ENCODE measurements at places on chromosomes 5 and 9.
A peak's percentile ranks its signal among the peaks of the same experiment; 100 is the strongest.

- DNase-seq = no peak
Measured at GRCh38 chr5:162209005-162209605, 141.5 kb downstream of the GABRG2 start.

GRCh38 chr9:107707915-107708441 is 218.4 kb upstream of the KLF4 start:
- DNase-seq = no peak

DNA sequence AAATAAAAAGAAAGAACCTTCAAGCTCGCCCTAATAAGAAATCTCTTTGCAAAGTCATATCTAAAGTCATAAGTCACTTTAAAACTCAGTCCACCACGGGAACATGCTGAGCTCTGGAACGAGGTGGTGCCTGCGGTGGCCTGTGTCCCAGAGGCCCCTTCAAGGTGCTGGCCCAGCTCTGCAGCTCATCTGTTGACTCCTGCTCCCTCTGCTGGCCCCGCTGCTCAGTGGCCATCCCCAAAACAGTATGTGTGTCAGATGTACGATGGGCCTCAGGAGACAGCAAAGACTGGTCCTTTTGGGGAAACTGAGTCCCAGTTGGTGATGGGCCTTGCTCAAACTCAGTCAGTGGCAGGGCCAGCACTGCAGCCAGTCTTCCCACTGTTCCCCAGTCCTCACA is 22.8 kb upstream of the FOXB2 start:
- no peak for DNase-seq

DNA sequence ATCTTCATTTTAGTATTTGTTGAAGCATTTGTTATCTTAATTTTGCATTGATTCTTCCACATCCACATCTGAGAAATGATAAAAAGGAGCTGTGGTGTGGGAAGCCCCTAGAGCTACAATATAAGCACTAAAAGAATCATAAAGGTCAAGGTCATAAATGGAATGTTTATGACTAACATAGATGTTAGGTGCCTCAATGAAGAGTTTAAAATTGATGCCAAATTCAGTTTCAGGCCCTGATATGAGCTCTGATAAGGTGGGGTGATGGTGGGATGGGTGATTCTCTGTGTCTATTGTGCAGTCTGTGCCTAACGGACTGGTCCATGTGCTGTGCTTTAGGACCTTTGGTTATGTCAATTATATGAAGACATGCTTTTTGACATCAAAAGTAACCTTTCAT is 61.2 kb upstream of the CAMK4 start:
- no peak for DNase-seq

DNA sequence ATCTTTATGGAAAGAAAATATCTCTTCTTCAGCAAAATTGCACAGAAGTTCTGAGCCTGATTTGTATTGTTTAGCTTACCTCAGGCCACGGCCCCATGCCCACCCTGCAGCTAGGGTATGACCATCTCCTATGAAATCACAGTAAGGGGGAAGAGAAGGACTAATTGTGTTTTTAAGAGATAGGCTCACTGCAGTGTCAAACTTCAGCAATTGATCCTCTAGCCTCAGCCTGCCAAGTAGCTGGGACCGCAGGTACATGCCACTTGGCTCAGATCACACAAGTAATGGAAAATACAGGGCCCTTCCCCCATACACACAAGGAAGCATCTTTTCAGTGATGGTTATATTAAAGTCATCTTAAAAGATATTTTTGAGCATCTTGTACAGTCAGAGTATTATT is 60.0 kb downstream of the DMAC1 start:
- no peak for DNase-seq

- DNase-seq = no peak
Measured at GRCh38 chr9:3746296-3747275, 220.8 kb upstream of the RFX3 start.

DNA sequence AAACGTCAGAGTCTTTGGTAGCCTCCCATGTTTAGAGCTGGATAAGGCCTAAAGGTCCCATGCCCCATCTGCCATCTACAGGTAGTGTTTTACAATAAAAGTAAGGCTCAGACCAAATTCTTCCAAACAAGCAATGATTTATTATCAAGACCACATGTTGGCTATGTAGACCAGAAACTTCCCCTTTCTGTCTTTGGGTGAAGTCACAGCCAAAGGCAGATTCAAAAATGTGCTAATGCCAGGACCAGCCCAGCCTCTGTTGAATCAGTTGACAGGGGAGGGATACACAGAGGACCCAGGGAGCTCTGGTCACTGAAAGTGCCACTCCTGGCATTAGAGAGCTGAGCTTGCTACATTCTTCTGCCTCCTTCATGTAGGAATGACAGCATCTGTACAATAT is 360.8 kb downstream of the NTRK2 start:
- no peak for DNase-seq

DNA sequence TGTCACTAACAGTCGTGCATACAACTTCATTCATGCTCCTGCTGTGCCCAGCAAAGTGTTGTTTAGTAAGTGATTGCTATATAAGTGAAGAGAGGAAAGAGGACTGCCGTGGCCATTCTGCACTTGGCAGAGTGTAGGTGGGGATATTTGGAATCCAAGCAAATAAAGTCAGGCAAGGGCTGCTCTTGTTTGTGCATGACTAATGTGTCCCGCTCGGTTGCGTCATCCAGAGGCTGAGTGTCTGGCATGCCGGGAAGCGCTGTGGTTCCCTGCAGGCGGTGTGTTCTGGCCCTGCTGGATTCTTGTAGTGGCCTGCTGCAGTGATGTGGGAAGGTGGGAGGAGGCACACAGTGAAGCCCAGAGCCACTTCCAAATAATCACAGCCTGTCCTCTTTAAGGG is 136.9 kb upstream of the ANKH start:
- no peak for DNase-seq

DNA sequence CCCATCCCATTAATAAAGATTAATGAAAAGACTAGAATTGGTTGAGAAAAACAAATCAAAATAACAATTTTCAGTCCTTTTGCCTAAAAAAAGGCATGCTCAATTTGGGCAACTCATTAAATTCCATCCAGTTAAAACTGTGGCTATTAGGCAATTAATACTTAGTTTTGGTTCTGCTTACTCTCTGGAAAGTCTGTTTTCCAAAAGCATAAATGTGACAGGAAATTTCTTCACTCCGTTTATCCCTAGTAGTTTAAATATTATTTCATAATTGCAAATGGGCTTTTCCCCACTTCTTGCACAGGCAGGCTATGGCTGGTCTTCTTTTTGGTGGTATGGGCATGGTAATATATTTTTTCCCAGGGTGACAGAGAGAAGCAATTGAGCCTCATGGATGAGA is 373.3 kb upstream of the KLF4 start:
- DNase-seq = no peak

DNA sequence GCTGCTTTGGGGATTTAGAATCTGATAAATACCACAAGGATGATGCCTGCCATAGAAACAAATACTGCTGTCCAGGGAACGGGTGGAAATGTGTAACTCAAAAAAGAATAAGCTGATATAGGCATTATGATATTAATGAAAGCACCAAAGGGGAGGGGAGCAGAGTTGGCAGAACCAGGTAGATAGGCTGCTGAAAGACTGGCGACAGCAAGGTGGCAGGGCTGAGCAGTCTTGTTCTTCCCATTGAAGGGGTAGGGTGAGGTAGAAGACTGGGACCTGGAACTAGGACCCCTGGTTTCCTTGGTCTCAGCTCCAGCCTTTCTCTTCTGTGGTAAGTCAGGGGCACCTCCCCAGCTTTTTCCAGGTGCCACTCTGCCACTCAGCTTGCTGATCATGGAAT is 31.4 kb upstream of the TMOD1 start:
- no peak for DNase-seq

GRCh38 chr9:124017929-124018729 is 6.6 kb downstream of the LHX2 start:
- DNase-seq = no peak

DNA sequence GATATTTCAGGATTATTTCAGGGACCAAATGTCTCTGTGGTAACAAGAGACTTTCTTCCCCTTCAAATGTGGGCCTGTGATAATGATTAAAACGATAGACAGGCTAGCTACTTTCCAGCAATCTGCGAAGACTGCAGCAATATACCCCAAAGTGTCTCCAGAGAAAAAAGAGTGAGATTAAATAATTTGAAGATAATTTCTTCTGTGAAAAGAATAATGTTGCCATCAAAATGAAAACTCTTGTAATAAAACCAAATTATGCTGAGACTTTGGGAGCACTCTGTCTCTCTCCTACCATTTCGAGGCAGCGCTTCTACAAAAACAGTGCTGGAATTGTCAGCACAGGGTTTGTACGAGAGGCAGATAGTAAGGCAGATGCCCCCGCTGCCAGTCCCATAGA is 104.2 kb upstream of the SPOCK1 start:
- DNase-seq = no peak

GRCh38 chr5:133797167-133797566 is 171.3 kb downstream of the C5orf15 start:
- no peak for DNase-seq

GRCh38 chr5:72611118-72611730 is 104.0 kb upstream of the ZNF366 start:
- peak; percentile 4 for DNase-seq

DNA sequence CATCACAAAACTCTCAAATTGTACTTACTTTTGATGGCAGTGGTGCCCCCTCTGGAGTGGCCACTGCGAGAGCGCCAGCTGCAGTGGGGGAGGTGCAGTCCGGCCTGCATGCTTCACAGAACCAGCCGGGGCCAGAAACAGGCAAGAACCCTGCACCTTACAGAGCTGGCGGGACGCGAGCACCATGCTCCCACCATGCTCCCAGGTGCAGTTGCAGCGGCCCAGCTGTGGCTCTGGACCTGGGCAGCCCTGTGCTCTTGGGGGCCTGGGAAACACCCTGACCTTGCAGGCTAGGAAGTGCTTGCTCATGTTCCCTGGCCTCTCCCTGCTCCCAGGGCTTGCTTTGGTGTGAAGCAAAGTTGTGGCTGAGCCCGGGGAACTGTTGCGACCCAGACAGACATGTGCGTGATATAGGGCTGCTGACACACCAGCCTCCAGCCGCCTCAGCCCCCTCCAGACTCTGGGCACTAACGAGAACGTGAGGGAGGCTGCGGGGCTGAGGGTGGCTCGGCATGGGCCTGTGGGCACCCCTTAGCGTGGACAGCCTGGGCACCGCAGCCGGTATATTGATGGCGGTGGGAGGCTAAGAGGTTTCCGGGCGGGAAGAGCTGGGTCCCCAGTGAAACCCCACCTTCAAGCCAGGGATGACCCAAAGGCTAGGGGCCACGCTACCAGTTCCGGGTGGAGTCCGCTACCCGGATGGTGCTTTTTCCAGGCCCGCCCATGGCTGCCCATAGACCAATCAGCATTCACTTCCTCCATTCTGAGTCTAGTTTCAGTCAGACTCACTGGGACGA is 1809.9 kb upstream of the ACO1 start:
- DNase-seq = no peak

DNA sequence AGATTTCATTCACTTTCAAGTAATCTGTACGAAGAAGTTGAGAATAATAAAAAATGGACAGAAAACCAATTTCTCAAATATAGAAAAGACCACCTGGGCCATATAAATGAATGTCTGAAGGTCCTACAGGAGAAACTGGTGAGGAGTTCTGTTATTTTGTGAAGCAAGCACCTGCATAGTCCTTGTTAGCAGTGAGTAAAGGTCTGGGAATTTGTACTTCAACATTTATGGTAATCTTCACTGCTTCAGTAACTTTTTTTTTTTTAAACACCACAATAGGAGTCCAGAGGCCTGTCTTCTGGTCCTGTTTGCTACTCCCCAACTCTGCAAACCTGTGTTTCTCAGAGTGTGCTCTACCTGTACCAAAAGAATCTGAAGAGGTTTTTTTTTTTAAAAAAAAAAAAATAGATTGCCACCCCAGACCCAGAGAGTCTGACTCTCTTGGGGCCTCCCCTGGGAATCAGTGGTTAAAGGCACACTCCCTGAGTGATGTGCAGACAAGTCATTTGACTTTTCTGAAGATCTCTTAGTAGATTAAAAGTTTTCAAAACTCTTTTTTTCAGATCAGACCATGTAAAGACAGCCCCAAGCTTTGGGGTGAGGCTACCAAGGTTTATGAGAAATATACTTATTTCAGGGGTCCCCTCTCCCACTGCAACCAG is 55.5 kb downstream of the FAM81B start:
- no peak for DNase-seq

DNA sequence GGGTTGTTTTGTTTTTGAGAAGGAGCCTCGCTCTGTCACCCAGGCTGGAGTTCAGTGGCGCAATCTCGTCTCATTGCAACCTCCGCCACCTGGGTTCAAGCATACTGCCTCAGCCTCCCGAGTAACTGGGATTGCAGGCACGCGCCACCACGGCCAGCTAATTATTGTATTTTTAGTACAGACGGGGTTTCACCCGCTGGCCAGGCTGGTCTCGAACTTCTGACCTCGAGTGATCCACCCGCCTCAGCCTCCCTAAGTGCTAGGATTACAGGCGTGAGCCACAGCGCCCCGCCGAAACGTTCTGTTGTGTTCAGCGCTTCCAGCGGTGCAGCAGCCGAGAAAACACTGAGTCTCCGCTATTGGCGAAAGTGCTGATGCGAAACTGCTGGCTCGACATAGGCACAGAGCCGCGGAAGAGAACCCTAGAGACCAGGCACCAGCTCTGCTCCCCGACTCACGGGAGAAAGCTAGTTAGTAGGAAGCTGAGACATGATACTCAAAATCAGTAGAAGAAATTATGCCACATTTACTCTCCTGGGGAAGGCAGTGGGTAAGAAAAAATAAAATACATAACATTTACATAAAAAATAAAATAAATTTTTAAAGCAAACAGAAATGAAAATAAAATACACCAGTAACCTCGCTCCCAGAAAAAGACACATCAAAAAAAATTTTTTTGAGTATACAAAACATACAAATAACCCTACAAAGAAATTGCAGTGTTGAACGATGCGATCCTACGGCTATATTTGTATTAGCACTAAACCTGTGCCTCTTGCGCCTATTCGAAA is 31.6 kb downstream of the ANXA2R start:
- DNase-seq = peak; percentile 92

GRCh38 chr5:178426326-178427130 is 163.7 kb downstream of the COL23A1 start:
- DNase-seq = no peak

DNA sequence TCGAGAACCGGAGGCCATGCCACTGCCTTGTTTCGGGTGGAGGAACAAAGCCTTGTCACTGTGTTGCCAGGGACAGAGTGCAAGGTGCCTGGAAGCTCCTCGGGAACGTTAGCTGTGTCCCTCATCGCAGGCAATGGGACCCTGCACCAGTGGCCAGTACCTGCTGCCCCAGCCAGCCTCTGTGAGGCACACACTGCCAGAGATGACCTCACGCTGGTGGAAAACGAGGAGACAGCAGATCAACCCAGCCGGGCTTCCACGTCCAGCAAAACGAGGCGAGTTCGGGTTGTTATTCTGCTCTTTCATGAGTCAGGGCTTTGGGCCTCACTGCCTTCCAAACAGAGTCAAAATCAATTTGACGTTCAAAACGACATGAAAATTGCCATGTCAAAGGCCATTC is 104.1 kb downstream of the ADAMTS2 start:
- DNase-seq = no peak
